ENCODE measurements at places on chromosomes 16 and 17. TPM values are rescaled to one million over a fixed set of nuclear protein-coding genes. Genes with fewer than 3 reads are reported as not detected.

The KRT32 gene
- total RNA-seq, result not detected

DNA sequence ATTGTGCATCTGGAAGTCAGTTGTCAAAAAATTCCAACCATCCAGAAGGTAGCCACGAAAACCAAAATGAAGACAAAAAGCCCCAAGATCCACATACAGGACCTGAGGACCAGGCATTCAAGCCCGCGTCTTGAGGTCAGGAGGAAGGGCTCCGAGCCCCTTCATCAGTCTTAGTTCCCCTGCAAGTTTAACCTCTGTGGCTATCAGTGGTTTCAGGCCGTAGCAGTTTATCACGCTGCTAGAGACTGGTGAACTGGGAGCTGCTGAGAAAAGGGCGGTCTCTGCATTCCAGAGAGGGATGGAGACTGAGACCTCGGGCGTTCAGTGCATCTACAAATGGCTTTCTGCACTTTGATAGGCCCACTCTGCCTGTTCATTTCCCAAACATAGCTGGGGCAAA is 70.6 kb downstream of the IRF8 start:
- DNase-seq, result no peak

- DNase-seq, result no peak
These were observed 45.9 kb downstream of the C16orf95 start for GRCh38 chr16:87271256-87271655.

GRCh38 chr16:28042811-28043210 is 20.7 kb downstream of the GSG1L start:
- DNase-seq, result no peak
